G401 (cell line): ENCODE measurements at places on chromosomes 13 and 19. TPM values are rescaled to one million over a fixed set of nuclear protein-coding genes. Genes with fewer than 3 reads are reported as not detected.

DNA sequence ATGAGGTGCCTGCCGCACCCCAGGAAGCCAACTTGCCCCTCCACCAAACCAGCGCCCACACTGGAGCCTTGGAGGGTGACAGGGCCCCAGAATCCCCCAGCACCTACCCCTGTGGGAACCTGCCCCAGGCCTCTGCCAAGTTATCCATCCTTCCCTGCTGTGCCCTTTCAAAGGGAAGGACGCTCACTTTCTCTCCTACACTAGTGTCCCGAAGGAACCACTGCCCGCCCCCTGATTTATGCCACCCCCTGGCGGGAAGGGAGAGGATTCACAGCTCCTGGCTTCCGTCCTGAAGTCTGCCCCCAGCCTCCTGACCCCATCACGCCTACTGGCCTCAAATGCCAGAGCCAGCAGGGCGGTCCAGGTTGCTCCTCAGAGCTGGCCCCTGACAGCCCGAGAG lies 1.4 kb downstream of the EVI5L start:
- peak; percentile 35 for DNase-seq

Gene F10
- not detected in 2 replicates for total RNA-seq

- peak; percentile 45 for DNase-seq
Measured at GRCh38 chr13:95660981-95661581, 15.9 kb upstream of the DNAJC3 start.

DNA sequence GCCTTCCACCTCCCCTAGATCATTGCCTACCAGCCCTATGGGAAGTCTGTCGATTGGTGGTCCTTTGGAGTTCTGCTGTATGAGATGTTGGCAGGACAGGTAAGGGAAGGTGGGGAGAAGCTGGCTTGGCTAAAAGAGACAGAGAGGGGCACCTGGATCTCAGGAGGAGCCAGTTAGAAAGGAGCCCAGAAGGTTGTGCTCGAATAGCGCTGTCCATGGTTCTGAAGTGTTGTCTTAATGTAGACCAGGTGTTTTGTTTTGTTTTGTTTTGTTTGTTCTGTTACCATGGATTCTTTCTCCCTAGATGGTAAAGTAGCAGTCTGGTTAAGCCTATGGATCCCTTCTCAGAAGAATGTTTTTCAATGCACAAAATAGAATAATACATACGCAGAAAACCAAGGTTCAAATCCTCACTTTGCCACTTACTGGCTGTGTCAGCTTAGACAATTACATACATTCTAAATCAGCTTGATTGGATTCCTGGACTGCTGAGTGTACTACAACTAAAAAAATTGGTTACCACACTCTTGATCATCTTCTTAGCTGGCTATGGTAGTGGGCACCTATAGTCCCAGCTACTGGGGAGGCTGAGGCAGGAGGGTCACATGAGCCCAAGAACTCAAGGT lies 5.9 kb upstream of the CACNG7 start:
- no peak for DNase-seq

Gene HAUS8
- total RNA-seq: 8.9 and 16.1 TPM in 2 replicates

DNA sequence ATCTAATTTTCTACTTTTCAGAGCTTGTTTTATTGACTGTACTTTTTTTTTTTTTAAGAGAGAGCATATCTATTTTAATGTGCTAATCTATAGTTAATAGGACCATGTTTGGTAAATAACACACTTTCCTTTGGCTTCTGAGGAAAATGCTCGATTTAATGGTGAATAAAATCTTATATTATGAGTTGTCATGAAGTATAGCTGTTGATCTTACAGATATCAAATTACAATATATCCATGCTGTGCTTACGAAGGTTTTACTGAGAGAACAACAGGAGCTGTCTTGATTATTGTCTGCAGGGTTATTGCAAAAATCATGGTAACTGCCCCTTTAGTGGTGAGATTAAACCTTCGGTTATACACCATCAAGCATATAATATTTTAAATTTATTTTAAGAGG lies 29.6 kb downstream of the URI1 start:
- no peak for DNase-seq

Gene CYP2A6
- total RNA-seq: not detected in 2 replicates

DNA sequence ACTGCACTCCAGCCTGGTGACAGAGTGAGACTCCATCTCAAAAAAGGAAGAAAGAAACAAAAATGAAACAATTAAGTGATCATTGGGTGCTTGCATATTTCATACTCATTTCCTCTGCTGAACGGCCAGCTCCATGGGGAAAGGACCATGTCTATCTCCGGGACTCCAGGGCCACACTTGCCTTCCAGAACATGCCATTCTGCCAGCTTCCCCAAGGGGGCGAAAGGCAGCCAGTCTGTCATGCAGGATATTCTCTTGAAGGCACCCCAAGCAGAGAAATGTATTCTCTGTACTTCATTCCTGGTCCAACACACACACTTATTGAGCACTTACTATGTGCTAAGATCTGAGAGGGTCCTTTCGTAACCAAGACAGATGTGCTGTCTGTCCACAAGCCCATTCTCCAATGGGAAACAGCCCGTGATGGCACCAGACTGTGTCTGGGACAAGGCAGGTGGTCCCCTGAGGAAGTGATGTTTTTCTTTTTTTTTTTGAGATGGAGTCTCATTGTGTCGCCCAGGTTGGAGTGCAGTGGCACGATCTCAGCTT lies 10.2 kb upstream of the CARM1 start:
- DNase-seq: no peak

Gene S1PR5
- total RNA-seq: 13.5 and 22.1 TPM in 2 replicates

DNA sequence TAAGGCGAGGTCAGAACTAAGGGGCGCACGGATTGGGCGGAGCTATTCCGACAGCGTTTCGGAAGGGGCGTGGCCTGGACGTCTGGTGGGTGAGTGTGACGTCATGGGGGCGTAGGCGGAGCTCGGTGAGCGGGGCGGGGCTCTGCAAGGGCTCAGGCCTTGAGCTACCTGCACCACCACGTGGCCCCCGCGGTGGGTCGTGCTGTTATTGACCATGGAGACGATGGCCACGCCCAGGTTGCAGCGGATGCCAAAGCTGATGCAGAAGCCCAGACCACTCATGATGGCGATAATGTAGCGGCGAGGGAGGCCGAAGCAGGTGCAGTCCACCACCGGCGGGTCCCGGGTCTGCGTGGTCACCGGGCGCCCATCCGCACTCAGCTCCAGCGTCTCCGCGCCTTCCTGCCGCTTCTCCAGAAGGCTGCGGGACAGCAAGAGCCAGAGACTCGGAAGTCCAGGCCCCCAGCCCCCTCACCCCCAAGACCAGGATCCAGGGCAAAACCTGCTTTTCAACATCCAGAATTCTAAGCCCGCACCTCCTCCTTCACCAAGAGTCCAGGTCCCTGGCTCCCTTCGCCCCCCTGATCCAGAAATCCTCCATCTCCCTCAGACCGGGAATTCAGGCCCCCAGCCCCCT lies 4.8 kb downstream of the SLC17A7 start:
- DNase-seq: peak; percentile 73

- peak; percentile 16 for DNase-seq
Measured at GRCh38 chr13:51148223-51148951, 37.3 kb upstream of the C13orf42 start.

- no peak for DNase-seq
Measured at GRCh38 chr13:51249770-51250741, 27.9 kb downstream of the FAM124A start.

DNA sequence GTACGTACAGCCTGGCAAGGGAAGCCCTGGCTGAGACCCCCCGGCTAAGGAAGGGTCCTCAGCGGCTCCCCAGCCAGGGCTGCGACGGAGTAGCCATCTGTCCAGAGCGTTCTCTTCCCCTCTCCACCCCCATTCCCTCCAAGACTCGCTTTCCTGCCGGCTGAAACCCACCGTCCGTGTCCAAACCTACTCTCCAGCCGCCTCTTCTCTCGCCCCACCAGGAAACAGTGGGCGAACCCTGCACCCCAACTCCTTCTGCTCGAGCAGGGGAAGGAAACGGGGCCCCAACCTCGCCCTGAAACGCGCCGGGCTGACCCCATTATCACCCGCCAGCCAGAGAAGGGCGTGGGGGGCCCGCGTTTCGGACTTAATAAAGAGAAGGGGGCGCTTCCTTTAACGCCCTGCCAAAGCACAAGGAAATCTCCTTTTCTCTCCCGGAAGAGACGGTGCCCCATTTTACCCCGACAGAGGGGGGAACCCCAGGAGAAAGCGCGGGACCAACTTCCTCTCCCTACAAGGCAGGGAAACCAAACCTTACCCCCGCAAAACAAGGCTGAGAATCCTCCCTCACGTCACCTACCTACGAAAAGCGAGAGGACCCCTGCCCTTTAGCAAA lies 2.5 kb downstream of the ZC3H4 start:
- peak; percentile 48 for DNase-seq

GRCh38 chr13:110984381-110984780 lies 69.5 kb upstream of the ANKRD10 start:
- DNase-seq: no peak

- no peak for DNase-seq
Measured at GRCh38 chr13:103324641-103325040, 258.4 kb upstream of the SLC10A2 start.

Gene KLK12
- not detected in 2 replicates for total RNA-seq

GRCh38 chr13:32984857-32985626 lies 31.2 kb upstream of the KL start:
- DNase-seq: no peak

Gene ZNF610
- 0.47 TPM in 1 of 2 replicates, not detected in the other for total RNA-seq

DNA sequence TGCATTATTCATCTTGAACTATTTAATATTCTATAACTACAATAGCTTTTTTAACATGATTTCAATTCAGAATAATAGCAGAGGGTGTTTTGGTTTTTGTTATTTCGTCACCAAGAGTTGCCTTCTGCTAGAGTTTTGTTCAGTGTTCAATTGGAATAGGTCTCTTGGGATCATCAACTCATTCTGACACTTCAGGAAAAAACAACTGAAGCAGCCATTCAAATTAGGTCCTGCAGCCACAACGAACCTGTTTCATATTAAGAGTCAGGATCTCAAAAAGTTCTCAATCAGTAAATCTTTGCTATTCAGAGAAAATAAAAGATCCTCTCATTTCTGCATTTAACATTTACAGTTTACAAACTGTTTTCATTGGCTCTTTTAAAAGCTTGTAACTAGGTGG lies 2.4 kb upstream of the CHAMP1 start:
- no peak for DNase-seq

- no peak for DNase-seq
Measured at GRCh38 chr13:24660023-24660741, 20.0 kb upstream of the ATP12A start.

- no peak for DNase-seq
Measured at GRCh38 chr13:91520952-91521351, 122.5 kb downstream of the GPC5 start.

Gene PROZ
- not detected in 2 replicates for total RNA-seq

GRCh38 chr13:71621174-71622124 lies 245.6 kb downstream of the DACH1 start:
- peak; percentile 54 for DNase-seq

GRCh38 chr13:40534456-40534855 lies 132.0 kb downstream of the FOXO1 start:
- DNase-seq: no peak

GRCh38 chr19:21158523-21159135 lies 16.8 kb downstream of the ZNF431 start:
- DNase-seq: no peak

- DNase-seq: no peak
Measured at GRCh38 chr19:46014534-46014933, 8.3 kb downstream of the PGLYRP1 start.

Gene C19orf67
- total RNA-seq: not detected in 2 replicates

Gene COMP
- total RNA-seq: 0.49 and 0.54 TPM in 2 replicates

DNA sequence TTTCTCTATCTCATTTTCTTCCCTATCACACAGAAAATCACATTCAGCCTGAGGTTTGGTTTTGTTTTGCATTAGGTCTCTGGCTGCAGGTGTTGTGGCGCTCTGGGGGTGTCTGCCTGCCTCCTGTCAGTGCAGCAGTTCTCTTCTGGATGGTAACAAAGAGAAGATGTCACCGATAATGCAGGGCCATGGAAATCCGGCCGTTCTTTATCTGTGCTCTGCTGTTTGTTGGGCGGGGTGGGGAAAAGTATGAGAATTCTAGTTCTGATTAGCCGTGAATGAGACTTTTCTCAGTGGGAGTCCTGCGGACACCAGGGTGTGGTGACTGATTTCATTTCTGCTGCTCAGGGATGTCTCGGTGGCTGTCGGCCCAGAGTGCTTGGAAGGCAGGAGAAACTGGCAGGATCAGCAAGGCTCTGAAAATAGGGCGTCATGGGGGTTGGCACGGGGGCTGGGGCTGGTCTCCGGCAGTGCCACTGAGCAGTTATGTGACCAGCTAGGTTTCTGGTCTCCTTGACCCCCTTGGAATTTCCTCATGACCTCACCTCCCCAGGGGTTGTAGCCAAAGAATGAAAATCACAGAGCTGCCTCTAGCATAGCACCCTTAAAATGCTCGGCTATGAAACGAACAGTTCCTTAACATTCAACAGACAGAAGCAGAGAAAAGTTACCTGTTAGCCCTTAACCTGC lies 5.0 kb downstream of the RNF113B start:
- peak; percentile 76 for DNase-seq

- DNase-seq: no peak
Measured at GRCh38 chr13:113886561-113887112, 22.8 kb upstream of the GAS6 start.

DNA sequence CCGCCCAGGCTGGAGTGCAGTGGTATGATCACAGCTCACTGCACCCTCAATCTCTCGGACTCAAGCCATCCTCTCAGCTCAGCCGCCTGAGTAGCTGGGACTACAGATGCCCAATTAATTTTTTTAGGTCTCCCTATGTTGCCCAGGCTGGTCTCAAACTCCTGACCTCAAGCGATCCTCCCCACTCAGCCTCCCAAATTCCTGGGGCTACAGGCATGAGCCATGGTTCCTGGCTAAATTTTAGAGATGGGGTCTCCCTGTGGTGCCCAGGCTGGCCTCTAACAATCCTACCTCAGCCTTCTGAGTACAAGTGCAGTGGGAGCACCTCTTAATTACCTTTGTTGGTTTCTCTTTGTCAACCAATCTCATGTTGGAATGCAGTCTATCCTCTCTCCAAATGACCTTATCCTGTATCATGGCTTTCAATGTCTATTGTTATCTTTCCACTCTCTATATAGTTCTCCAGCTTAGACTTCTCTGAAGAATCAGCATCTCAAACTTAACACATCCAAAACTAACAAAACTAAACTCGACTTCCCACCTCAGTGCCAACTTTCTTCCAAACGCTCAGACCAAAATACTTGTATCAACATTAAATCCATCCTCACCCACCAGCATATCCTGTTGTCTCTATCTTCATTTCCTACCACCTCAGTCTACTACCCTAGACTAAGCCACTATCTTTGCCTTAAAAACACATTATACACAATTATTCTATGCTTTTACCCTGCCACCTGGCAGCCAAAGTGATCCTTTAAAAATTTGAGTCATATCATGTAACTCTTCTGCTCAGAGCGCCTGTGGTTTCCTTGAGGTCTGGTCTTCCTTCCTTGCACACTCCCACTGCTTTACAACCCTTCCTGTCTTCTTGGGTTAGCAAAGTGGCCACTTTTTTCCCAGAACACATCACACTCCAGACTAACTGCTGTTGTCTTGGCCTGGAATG lies 6.7 kb downstream of the TPT1 start:
- DNase-seq: no peak

DNA sequence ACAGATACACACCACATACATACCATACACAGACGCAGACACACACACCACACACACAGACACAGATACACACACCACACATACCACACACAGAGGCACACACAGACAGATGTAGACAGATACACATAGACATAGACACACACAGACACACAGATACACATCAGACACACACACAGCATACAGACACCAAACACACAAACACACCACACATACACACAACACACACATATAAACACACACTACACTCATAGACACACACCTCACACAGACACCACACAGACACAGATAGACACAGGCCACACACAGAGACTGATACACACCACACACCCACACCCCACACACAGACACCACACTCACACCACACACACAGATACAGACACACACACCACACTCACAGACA lies 24.9 kb upstream of the SLC7A10 start:
- DNase-seq: no peak
